ENCODE measurements at places on chromosomes 4 and X.

DNA sequence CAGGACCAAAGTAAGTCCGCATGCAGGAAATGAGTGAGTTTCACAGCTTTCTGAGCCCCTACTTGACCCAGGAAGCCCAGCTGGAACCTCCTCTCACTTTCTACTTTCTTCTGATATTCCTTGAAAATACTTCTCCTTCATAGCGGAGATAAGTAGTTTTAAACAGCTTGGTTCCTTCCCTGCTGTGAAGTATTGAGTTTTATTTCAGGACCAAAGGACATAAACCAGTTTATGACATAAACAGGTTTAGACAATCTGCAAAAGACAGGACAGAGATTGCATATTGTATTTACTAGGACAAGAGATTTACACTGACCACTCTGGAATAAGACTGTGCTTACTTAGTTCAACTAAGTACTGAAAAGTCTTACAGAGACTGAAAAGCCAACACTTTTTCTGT, 54.8 kb downstream of the PAGE2 start:
- no peak for DNase-seq

DNA sequence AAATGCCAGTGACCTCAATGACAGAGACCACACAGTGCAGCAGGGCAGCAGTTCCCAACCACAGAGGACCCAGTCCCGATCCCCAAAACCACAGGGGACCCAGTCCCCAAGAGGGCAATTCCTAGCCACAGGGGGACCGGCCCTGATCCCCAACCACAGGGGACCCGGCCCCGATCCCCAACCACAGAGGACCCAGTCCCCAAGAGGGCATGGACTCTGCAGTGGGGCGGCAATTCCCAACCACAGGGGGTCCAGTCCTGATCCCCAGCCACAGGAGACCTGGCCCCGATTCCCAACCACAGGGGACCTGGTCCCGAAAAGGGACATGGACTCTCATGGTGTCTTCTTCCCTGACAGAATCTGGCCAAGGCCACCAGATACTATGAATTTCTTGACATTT, 136.3 kb downstream of the AFAP1 start:
- DNase-seq, result peak; percentile 57

DNA sequence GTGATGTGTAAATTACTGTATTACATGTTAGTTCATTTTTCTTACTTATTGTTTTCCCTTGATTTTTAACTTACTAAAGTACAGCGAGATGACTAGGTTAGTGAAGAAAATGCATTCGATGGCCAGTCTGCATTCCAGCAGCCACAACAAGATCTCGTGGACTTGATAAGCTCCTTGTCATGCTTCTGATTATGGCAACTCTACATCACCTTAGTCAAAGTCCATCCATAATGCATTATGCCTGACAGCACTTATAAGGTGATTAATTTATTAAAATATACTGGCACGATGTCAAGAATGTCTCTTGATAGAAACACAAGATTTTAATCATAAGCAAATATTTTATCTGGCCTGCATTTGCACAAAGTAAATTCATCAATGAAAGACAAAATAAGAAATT, 109.9 kb upstream of the NAP1L5 start:
- no peak for DNase-seq

GRCh38 chr4:187128222-187128621, 404.6 kb upstream of the FAT1 start:
- no peak for DNase-seq

DNA sequence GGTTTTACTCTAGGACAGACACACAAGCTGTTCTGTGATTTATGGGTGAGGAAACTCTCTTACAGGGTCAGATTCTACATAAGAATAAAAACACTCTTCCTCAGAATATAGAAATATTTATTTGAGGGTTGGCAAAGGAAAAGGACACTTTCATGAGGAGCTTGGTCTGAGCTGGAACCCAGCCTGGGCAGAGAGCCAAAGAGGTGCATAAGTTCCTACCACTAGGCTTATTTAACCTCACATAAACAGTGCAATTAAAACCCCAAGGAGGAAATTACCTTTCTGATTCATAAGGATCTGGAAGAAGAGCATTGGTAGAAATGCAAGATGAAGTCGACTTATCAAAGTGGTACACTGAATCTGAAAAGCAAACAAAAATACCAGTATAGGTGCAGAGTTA, 32.9 kb downstream of the SETD7 start:
- DNase-seq, result no peak

DNA sequence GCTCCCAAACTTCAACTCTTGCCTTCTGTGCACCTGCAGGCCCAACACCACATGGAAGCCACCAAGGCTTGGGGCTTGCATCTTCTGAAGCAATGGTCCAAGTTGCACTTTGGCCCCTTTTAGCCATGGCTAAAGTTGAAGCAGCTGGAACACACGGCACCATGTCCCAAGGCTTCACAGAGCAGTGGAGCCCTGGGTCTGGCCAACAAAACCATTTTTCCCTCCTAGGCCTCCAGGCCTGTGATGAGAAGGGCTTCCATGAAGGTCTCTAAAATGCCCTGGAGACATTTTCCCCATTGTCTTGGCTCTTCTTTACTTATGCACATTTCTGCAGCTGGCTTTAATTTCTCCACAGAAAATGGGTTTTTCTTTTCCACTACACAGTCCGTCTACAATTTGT, 61.3 kb upstream of the CYSLTR1 start:
- DNase-seq, result no peak

DNA sequence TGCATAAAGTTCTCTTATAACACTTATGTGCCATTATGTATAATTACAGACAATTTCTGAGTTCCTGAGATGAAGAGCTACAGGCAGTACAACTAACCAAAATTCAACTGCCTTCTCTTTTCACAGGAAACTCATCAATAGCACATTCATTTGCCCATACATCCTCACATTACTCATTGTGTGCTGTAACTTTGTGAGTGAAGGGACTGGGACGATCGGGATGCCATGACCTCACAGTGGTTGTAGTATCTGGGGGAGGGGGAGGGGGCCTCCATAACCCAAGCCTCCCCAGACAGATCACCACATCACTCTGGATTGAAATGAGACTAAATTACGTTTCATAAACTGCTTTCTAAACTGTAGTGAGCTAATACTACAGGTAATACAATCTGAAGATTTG, 60.7 kb downstream of the ABCG2 start:
- DNase-seq, result no peak

DNA sequence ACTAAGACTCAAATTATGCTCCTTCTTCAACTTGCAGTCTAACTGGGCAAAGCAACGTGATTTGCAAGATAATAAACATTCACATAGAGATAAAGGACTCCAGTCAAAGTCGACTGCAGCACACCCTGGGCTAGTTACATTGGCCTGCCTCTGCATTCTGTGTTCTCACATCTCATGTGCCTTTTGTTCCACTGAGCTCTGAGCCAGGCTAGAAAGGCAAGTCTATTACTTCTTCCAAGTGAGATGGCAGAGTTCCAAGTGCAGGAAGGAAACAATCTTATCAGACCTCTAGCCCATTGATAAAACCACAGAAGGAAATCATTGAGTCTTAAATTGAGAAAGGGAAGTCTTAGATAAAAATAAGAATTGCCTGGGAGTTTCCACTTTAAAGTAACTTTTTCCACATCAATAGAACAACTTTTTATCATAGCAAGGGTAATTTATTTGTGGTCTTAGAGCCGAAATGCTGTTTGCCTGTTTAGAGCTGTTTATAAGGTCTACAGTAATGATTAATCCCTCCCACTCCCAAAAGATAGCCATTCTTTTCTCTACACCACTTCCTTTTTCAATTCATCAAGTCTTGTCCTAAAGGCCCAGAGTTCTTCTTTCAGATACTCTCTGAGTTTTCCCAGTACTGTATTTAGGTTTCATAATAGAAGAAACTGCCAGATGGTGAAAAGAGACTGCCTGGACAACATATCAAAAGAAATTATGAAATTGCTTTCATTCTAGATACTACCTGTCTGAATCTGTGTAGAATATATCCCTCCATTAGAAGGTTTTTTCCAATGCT, 200.2 kb downstream of the GUCY2F start:
- no peak for DNase-seq

GRCh38 chr4:44927399-44928380, 201.3 kb upstream of the GNPDA2 start:
- no peak for DNase-seq

DNA sequence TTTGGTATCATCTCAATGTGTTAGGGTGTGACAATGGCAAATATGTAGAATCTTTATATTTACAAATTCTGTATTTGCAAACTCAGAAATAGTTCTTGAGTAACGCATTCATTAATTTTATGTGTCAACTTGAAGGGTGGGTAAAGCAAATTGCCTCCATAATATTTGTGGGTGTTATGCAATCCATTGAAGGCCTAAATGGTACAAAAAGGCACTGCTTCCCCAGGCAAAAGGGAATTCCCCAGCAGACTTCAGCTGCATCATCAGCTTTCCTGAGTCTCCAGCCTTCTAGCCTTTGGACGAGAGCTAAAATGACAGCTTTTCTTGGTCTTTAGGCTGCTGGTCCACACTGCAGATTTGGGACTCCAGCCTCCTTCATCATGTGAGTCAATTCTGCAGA, 292.2 kb upstream of the PCDH7 start:
- DNase-seq, result no peak

- DNase-seq, result peak; percentile 20
Measured at GRCh38 chrX:37685381-37686359, at the start of gene XK. TSS of gene XK (plus strand) at chrX:37685791. CDS start at chrX:37685962, 171 bp downstream.

DNA sequence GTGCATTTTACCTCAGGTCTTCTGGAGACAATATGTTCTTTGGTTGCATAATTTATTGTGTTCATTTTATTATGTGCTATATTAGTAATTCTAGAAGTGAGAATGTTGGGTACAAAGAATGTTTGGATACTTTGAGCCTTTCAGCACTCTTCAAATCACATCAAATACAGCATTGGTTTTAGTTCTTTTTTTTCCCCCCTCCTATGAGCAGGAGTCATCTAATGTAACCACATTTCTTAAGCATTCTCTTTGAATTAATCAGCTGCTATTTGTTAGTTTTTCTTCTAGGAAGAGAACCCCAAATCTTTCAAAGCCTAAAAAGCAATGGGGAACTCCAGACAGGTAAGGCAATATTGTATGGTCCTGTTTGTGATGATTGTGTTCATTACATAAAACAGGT, 46.7 kb downstream of the ARL9 start:
- no peak for DNase-seq

GRCh38 chrX:102491766-102492165, 20.2 kb upstream of the TCP11X2 start:
- DNase-seq, result no peak

DNA sequence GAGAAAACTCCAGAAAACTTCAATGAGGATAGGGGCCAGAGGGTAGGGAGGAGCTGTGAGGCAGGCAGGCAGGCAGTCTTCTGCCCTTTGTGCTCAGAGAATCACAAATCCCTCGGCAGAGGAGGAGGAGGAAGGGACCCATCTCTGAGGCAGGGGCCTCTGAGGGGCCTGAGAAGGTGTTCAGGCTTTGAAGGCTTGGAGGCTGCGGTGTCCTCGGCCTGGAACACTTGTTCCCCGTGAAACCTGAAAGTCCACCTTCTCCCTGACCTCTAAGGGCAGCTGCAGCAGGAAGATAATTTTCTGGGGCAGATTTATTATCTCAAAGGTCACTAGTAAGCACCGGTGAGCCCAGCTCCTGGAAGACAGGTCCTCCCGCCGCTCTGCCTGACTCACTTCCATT, 200.3 kb upstream of the BCOR start:
- DNase-seq, result no peak

GRCh38 chr4:118032691-118033090, 1.6 kb upstream of the NDST3 start:
- DNase-seq, result no peak

DNA sequence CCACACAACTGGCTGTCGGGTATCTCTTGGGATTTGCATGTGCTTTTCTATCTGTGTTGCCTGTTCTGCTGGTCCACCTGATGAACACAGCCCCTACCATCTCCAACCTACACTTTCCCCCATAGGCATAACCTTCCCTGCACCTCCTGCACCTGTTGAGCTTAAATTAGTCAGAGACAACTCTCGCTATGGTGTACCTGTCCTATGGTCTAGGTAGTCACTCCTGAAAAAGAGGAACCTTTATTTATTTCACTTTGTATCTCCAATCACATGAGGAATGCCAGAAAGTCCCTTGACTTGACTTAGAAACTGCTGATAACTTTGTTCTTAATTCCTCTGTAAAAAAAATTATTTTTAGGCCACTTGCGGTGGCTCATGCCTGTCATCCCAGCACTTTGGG, 338.1 kb downstream of the DHRSX start:
- DNase-seq, result no peak

DNA sequence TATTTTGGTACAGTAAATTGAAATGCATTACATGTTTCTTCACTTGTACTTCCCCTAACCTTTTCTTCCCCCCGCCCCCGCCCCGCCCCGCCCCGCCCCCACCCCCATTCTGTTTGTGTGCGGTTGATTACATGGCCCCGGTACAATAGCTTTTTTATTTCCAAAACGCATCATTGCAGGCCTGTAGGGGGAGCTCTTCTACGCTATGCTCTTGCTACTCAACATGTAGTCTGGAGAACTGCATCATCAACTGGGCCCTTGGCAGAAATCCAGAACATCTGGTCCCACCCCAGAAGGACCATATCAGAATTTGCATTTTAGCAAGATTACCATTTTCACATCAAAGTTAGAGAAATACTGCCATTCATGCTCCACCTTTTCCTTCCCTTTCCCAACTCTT, 333.3 kb upstream of the DDX53 start:
- no peak for DNase-seq

- no peak for DNase-seq
Measured at GRCh38 chr4:154035341-154035740, 246.5 kb upstream of the SFRP2 start.

GRCh38 chrX:149185087-149185486, 320.0 kb downstream of the IDS start:
- DNase-seq, result no peak

DNA sequence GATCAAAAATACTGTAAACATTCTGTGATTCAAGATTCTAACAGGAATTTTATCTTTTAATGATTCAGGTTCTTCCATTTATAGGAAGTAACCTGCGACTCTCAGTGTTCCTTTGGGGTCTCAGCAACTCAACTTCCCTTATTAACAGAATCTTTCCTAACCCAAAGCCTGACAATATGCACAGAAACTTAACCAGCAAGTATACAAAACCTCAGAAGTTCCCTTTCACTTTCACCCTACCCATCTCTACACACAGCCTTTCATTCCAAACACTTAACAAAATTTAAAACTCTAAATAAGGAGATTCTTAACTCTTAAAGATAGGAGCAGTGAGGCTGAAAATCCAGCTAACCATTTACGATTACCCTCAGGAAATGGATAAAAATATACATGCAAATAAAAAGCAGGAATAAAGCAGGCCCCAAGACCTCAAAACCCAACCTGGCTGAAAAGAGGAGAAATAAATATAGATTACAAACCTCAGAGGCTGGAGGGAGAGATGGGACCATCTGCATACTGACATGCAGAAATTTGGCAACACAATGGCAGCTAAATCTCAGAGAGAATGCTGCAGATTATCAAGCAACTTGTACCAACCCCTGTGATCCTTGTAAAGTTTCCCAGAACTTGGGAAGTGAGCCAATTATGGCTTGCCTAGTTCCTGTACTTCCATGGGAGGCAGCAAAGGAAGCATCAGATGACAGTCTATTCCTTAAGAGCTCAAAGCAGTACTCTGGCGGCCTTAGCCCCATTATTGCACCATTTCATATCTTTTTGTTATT, 101.0 kb downstream of the ATP11C start:
- no peak for DNase-seq

GRCh38 chrX:56947699-56948098, 47.6 kb downstream of the SPIN3 start:
- no peak for DNase-seq
